ENCODE measurements at places on chromosomes 5 and 9.

DNA sequence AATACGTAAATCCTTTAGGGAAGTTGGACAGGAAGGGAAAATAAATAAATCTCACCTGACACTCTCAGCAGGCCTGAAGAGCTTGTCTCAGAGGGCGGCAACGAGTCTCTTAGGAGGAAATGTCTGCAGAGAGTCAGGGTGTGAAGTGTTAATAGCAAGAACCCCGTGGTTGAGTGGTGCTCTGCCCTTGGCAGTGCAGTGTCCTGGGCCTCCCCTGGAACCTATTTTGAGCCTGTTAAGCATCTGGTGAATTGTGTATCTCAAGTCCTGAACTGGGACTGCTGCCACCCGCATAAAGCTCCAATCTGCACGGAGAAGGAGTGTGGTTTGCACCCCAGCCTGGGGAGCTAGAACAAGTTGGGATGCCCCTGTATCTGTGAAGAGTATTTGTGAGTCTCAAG, 211.8 kb downstream of the GOLPH3 start:
- DNase-seq = no peak

GRCh38 chr9:24614070-24614469, 68.4 kb upstream of the IZUMO3 start:
- no peak for DNase-seq

- DNase-seq = no peak
Measured at GRCh38 chr9:70554881-70555280, 140.4 kb upstream of the KLF9 start.

- no peak for DNase-seq
Measured at GRCh38 chr9:134594078-134594941, 47.3 kb upstream of the COL5A1 start.

GRCh38 chr9:127349483-127350113, 47.4 kb upstream of the SLC2A8 start:
- no peak for DNase-seq

GRCh38 chr9:35826071-35826701, 2.3 kb downstream of the FAM221B start:
- peak; percentile 55 for DNase-seq

DNA sequence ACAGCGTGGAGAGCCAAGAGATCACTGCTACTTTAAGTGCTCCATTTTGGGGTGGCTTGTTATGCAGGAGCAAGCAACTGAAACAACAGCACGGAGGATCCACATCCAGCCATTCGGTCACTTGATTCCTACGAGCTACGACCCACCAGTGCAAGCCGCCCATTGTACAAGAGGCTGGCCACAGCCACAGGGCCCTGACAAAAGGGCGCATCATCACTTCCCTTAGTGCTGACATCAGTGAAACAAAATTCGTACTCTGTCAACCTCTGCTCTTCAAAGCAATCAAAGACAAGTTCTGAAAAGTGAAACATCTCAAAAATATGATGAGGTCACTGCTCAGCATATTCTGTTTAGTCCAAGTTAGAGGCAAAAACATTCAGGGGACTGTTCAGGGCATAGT, 168.4 kb downstream of the GADD45G start:
- DNase-seq = no peak
